ENCODE measurements at places on chromosomes 13 and 19.

GRCh38 chr19:35212241-35212640 lies 16.3 kb downstream of the FAM187B start:
- DNase-seq: no peak

- DNase-seq: peak; percentile 59
Measured at GRCh38 chr13:45238945-45239795, 38.3 kb upstream of the KCTD4 start.

DNA sequence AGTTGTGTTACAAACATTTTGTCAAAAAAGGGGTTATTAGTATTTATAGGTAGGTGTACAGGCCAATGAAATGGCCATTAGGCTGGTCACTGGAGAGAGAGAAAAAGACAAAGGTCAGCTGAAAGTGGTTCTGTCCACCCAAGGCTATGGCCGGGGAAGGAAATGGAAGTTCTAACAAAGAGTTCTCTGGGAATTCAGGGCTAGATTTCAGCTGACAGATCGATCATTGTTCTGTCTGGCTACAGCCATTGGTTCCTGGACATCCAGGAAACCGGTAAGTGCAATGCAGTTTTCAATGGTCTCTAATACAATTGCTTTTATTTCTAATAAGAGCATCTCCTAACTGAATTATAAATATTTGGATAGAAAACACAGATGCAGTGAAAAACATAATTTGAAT lies 42.5 kb downstream of the MBNL2 start:
- no peak for DNase-seq

DNA sequence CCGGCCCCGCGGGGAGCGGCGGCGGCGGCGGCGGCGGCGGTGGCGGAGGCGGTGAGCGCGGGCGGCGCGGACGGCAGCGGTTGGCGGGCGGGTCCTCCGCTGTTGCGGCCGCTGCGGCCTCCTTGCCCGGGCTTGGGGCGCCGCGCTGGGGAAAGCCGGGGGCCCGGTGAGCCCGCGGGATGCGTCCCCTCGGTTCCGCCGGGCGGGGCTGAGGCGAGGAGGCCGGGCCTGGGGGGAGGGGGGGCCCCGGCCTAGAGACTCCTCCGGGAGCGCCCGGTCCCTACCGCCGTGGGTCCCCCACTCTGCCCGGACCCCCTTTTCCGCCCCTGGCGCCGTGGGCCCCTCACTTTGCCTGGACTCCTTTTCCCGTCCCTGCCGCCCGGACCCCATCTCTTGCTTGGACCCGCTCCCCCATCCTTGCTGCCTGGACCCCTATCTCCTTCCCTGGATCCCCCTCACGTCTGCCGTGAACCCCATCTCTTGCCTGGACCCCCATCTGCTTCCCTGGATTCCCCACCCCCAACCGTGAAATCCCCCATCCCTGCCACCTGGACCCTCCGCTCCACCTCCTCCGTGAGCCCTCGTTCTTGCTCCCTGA lies 28.6 kb upstream of the NDUFS7 start:
- no peak for DNase-seq

DNA sequence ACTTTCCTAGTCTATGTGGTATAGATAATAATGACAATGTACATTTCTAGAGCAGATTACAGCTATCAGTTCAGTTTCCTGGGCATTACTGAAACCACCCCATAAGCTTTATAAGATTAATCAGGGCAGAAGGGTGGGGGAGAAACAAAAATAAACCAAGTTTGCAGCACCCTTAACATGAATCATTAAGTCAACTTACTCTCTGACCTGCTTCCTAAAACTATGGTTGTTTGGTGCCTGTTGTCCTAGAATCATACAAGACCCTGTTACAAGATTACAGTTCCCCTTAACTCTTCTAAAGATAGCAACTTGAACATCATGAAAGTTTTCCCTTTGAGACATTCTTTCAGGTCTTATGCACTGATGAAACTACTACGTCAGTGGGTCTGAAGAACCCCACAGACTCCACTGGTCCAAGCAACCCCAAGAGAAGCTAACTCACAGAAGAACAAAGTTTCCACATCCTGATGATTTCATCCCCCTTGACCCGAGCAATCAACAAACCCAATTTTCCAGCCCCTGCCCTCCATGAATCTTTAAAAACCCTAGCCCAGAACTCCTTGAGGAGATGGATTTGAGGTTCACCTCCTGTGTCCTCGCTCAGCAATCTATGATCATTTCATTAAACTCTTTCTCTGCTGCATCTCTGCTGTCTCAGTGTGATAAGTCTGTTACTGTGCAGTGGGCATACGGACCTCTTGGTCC lies 336.5 kb downstream of the FOXO1 start:
- no peak for DNase-seq

GRCh38 chr13:40631605-40632004 lies 34.8 kb downstream of the FOXO1 start:
- DNase-seq: no peak

- DNase-seq: no peak
Measured at GRCh38 chr19:20926796-20927195, 3.7 kb downstream of the ZNF85 start.

- no peak for DNase-seq
Measured at GRCh38 chr13:111388851-111389500, 68.5 kb downstream of the TEX29 start.

- no peak for DNase-seq
Measured at GRCh38 chr19:35167251-35168119, 12.9 kb downstream of the FXYD5 start.

DNA sequence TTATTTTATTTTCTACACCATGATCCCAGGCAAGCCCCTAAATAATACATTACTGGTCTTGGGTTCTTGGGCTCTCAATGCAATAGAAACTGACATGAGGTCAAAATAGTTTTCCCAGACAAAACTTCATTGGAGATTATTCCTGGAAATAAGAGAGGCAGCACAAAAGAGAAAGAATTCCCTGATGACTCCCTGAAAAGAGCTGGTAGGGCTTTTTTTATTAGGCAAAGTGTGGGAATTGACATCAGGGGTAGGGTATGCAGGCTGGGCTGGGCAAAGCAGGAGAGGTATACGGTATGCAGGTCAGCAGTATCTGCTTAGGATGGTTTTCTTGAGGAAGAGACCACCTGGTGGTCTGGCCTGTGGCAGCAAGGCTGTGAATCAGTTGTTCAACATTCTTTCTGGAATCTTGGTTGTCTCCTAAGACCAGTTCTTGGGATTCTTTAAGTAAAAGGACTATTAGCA lies 9.3 kb upstream of the IGFL3 start:
- DNase-seq: no peak

- no peak for DNase-seq
Measured at GRCh38 chr13:41286370-41286769, 23.0 kb upstream of the MTRF1 start.

DNA sequence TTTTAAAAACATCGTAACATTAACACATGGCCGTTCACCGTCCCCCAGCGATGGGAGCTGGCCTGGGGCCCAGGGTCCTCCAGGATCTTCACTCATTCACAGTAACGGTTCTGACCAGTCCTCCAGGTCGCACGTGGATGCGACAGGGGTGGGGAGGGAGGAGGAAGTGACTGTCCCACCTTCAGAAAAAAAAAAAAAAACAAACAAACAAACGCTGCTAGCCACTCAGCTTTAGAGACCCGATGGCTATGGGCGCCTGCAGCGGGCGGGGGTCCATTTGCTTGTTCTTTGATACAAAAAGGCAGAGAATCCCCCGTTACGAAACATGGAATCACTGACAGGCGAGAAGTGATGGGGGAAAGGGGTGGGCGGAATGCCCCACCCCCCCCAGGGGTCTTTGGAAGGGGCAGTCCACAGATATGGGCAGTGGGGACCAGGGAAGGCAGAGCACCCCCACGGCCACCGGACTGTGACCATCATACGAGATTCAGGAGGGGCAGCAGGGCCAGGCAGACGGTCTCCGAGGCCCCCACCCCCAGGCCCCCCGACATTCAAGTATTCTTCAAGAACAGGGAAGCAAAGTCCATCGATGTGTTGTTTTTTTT lies 13.3 kb downstream of the MKNK2 start:
- DNase-seq: no peak

DNA sequence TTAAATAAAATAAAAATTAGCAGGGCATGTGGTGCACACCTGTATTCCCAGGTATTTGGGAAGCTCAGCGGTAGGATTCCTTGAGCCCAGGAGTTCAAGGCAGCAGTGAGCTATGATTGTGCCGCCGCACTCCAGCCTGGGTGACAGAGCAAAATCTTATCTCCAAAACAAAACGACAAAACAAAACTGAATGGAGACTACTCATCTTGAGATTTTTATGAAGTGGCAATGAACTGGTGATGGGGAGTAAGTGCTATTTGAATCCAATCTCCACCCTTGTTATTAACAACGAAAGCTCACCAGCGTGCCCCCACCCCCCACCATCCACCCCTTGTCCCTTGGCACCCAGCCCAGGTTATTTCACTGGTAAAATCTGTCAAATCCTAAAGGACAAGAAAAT lies 45.2 kb upstream of the URI1 start:
- no peak for DNase-seq

DNA sequence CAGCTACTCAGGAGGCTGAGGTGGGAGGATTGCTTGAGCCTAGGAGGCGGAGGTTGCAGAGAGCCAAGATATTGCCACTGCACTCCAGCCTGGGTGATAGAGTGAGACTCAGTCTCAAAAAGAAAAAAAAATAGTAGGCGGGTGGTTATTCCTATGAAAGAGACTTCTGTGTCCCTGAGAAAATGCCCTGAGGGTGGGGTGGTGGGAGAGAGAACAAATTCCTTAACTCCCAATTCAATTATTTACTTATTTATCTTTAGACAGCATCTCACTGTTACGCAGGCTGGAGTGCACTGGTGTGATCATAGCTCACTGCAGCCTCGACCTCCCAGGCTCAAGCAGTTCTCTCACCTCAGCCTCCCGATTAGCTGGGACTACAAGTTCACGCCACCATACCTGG lies 10.3 kb upstream of the EEF2 start:
- DNase-seq: no peak

- DNase-seq: no peak
Measured at GRCh38 chr13:43650882-43651281, 135.9 kb downstream of the ENOX1 start.

DNA sequence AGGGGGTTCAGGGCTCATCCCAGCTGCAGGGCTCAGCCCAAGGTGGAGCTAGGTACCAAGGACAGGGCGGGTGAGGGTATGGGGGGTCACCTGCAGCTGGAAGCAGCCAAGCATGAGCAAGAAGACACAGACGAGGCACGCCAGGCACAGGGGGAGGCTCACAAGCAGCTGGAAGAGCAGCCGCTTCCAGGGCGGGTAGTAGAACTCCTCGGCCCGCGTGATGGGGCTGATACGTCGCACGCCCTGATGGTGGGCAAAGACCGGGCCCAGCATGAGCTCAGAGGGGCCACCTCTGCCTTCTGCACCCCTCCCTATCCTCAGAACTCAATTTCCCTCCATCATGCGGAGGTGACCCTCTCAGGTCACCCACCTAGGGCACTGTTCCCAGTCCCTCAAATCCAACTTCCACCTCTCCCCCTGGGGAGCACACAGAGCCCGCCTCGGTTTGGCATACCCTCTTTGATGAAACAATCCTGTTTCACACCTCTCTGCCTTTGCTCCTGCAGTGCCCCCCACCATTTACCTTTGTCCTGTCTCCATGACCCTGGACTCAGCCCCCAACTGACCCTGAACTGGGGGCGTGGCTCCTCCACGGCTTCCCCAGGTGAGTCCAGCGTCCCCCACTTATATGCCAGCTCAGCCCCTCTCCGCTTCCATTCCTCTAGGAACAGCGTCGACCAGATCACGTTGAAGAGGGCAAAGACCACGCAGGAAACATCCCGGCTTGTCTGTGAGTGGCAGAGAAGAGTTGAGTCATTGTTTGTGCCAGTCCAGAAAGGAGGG lies 4.2 kb downstream of the ANO8 start:
- DNase-seq: no peak

DNA sequence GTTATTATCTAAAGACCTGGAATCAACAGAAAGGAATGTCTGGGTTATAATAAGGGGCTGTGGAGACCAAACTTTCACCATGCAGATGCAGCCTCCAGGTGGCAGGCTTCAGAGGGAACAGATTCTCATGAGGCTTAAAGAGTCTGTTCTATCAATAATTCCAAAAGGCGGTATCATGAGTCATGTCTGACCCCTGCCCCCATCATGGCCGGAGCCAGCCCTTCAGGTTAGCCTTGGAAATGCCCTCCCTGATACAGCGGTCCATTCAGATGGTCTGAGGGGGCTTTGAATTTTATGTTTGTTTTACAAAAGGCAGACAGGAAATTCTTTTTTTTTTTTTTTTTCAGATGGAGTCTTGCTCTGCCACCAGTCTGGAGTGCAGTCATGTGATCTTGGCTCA lies 21.7 kb upstream of the LAMP1 start:
- peak; percentile 36 for DNase-seq

DNA sequence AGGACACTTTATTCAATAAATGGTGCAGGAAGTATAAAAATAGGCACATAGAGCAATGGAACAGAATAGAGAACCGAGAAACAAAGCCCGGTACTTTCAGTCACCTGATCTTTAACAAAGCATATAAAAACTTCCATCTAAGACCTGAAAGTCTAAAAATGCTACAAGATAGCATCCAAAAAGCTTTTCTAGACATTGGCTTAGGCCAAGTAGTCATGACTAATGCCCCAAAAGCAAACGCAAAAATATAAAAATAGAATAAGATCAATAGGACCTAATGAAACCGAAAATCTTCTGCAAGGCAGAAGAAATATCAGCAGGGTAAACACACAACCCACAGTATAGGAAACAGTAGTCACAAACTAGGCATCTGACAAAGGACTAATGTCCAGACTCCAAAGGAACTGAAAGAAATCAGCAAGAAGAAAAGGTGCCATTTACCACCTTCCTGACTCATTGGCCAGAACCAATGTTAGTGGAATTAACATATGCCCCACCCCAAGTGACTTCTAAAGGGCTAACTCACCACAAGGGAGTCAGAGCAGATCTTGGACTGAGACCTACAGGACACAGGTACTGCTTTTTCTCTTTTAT lies 40.8 kb upstream of the CEACAM21 start:
- no peak for DNase-seq

GRCh38 chr19:28509079-28509895 lies 703.7 kb downstream of the UQCRFS1 start:
- DNase-seq: no peak

DNA sequence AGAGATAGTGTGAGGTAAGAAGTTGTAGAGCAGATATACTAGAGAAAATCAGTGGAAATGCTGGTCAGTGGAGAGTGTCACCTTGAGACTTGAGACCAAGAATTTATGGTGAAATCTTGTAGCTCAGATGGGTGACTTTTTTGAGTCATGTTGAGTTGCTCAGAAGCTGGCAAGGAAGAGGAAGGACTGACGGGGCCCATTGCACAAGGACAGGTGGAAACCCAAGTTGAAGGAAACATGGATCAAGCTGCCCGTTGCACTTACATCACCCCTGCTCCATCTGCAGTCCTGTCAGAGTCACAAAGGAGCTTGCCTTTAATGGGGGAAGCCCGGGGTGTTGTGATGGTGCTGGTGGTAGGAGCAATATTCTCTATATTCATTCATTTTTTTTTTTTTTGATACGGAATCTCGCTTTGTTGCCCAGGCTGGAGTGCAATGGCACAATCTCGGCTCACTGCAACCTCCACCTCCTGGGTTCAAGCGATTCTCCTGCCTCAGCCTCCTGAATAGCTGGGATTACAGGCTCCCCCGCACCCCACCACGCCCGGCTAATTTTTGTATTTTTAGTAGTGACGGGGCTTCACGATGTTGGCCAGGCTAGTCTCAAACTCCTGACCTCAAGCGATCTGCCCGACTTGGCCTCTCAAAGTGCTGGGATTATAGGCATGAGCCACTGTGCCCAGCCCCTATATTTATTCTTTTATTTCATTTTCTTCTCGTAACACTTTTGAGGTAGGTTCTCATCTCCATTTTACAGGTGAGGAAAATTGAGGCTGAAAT lies 27.4 kb downstream of the UBAC2 start:
- no peak for DNase-seq

- DNase-seq: no peak
Measured at GRCh38 chr19:37951816-37952210, 44.8 kb downstream of the SIPA1L3 start.

Data from stromal cell of bone marrow (primary cell).